Thymus (tissue), 14 donors: ENCODE measurements at places on chromosomes 12 and 14. TPM values are rescaled to one million over a fixed set of nuclear protein-coding genes. Genes with fewer than 3 reads are reported as not detected.

FAM186B gene
- total RNA-seq: 0.09 TPM

TMCC3 gene
- total RNA-seq: 3.0 TPM

PLEKHH1 gene
- 2.0 TPM for total RNA-seq

WSB2 gene
- 23.9 TPM for total RNA-seq

KRT80 gene
- total RNA-seq: 0.14 TPM

PLCZ1 gene
- total RNA-seq: not detected

POTEG gene
- not detected for total RNA-seq

DPPA3 gene
- 0.19 TPM for total RNA-seq

KCNH5 gene
- 0.38 TPM for total RNA-seq

OTX2 gene
- 0.14 TPM for total RNA-seq

SCN8A gene
- 0.57 TPM for total RNA-seq

RECQL gene
- total RNA-seq: 63.9 TPM

ENDOU gene
- total RNA-seq: 0.14 TPM

AKAP3 gene
- 0.76 TPM for total RNA-seq

RASSF8 gene
- total RNA-seq: 6.4 TPM

MFAP5 gene
- total RNA-seq: 7.5 TPM

P2RX7 gene
- 1.7 TPM for total RNA-seq

TSHR gene
- 20.1 TPM for total RNA-seq

ACOT4 gene
- total RNA-seq: 0.76 TPM

ASIC1 gene
- 1.3 TPM for total RNA-seq

SLC8A3 gene
- 0.99 TPM for total RNA-seq

ADAMTS20 gene
- 0.09 TPM for total RNA-seq

SOX5 gene
- 2.0 TPM for total RNA-seq

LBHD2 gene
- 0.19 TPM for total RNA-seq

RASSF9 gene
- 1.2 TPM for total RNA-seq
